ENCODE measurements at places on chromosomes 11 and 22.
A peak's percentile ranks its signal among the peaks of the same experiment; 100 is the strongest.

GRCh38 chr22:19497245-19497644 lies 17.5 kb downstream of the CDC45 start:
- DNase-seq, result no peak

GRCh38 chr11:128172046-128172878 lies 415.1 kb downstream of the ETS1 start:
- peak; percentile 70 for DNase-seq

- no peak for DNase-seq
Observed at GRCh38 chr11:114172871-114173444, 113.4 kb downstream of the ZBTB16 start.

GRCh38 chr22:33874206-33874605 lies 46.1 kb downstream of the LARGE1 start:
- no peak for DNase-seq

GRCh38 chr22:32686354-32686753 lies 115.2 kb upstream of the TIMP3 start:
- no peak for DNase-seq

- no peak for DNase-seq
Observed at GRCh38 chr11:8338138-8338537, 74.5 kb upstream of the LMO1 start.
